Trophoblast cell (in vitro differentiated cells and primary cell): ENCODE measurements at places on chromosomes 2 and 18.

DNA sequence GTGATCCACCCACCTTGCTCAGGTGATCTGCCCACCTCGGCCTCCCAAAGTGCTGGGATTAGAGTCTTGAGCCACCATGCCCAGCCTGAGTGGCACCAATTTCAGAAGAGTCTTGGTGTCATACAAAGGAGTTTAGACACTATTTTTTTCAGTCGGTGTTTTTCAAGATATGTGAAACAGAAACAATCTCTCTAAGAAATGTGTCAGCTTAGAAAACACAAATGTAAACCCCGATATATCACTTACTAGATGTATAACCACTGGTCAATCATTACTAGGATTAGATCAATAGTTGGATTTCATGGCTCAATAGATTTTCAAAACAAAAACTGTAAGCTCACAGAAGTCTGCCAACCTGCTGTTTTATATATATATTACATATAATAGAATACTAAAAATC is 67.2 kb upstream of the FRZB start:
- H3K4me3 ChIP-seq = no peak overlapping the region
- no peak overlapping the region for H3K27ac ChIP-seq
- H3K36me3 ChIP-seq = peaks cover 10% of the 10 kb centered on the region
- DNase-seq = no peak

DNA sequence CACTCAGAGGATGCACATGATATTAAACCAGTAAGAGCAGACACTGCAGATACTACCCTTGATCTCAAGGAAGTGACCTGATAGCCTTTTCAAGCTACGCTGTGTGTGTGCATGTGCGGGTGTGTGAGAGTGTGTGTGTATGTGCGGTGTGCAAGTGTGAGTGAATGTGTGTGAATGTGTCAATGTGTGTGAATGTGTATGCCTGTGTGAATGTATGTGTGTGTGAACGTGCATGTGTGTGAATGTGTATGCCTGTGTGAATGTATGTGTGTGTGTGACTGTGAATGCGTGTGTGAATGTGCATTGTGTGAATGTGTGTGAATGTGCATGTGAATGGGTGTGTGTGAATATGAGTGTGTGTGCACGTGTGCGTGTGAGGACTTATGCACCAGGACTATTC is 53.8 kb downstream of the KCNG2 start:
- no peak for DNase-seq
- H3K27me3 ChIP-seq = no peaks in the 10 kb centered on the region
- H3K27ac ChIP-seq = no peak overlapping the region
- peaks cover 7% of the 10 kb centered on the region for H3K4me1 ChIP-seq
- no peaks in the 10 kb centered on the region for H3K36me3 ChIP-seq

DNA sequence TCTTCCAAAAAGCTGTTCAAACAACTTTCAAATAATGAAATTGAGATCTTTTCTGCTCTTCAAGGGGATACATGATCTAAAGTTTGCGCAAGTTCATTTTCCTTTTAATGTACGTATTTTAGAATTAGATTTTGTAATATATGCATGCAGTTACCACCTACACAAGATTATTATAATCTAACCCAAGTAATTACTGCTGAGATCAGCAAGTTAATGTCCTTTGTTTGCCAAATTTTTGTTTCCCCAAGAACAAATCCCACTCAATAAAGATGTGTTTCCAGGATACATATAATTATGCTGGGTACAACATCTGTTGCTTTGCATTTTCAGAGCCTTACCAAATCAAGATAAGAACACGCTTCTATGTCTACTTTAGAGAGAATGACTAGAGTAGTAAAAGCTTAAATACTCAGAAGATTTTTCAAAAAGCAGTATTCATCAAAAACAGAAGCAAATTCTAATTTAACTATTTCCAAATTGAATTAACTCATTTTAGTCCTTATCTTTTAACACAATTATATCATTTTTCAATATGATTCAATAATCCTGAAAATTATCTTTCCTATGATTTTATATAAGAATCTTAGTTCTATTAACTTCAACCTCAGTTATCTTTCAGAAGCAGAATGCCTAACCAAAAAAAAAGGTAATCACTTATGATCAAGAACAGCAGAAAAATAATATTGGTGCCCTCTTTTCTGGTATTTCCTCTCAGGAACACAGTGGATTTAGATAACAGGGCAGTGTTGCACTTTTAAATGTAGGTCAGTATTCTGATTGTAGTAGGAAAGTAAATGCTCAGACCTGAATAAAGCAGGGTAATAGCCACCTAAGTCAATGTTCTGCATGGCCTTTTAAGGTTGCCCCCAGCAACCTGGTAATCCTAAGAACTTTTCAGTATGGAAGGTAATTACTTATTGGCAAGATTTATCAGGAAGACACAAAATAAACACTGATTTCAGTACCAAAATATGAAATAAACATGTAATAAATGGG is 28.0 kb downstream of the CERKL start:
- no peaks in the 10 kb centered on the region for H3K4me1 ChIP-seq
- no peak for DNase-seq
- H3K36me3 ChIP-seq = no peaks in the 10 kb centered on the region
- no peak overlapping the region for H3K4me3 ChIP-seq
- H3K27me3 ChIP-seq = no peaks in the 10 kb centered on the region

GRCh38 chr2:149826471-149827125 is 239.0 kb upstream of the MMADHC start:
- H3K27ac ChIP-seq = no peak overlapping the region
- H3K4me1 ChIP-seq = no peaks in the 10 kb centered on the region
- no peaks in the 10 kb centered on the region for H3K27me3 ChIP-seq
- DNase-seq = no peak
- H3K4me3 ChIP-seq = no peak overlapping the region

GRCh38 chr2:214311031-214311533 is 99.8 kb upstream of the VWC2L start:
- DNase-seq = no peak
- H3K4me1 ChIP-seq = no peaks in the 10 kb centered on the region
- no peaks in the 10 kb centered on the region for H3K36me3 ChIP-seq
- H3K4me3 ChIP-seq = no peak overlapping the region
- H3K27ac ChIP-seq = no peak overlapping the region
- no peaks in the 10 kb centered on the region for H3K27me3 ChIP-seq

- no peak overlapping the region for H3K4me3 ChIP-seq
- no peak overlapping the region for H3K27ac ChIP-seq
- H3K36me3 ChIP-seq = no peaks in the 10 kb centered on the region
- no peaks in the 10 kb centered on the region for H3K27me3 ChIP-seq
Measured at GRCh38 chr2:15872854-15873253, 67.5 kb upstream of the MYCN start.
